Jurkat, Clone E6-1 (cell line): ENCODE measurements at places on chromosomes 3 and 15.

GRCh38 chr3:25259871-25260270 lies 168.2 kb upstream of the RARB start:
- no peak for DNase-seq

DNA sequence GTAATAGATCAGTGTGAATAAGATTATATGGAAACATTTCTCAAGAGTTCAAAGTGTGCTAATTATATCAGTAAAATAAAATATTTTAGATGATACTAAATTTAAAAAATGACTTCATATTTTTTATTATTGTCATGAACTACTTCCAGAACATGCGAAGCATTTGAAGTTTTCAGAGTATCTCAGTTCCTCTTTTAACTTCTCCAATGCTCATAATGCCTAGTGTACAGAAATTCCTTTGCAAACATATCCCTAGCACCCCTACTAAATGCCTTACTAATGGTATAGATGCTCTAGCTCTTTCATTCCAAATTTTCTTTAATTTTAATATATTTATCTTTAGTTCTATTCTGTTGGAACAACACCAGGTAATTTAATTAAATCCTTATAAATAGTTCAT lies 580.4 kb downstream of the CADM2 start:
- DNase-seq: no peak

- DNase-seq: no peak
These were observed 20.2 kb upstream of the SCN5A start for GRCh38 chr3:38669668-38670067.

DNA sequence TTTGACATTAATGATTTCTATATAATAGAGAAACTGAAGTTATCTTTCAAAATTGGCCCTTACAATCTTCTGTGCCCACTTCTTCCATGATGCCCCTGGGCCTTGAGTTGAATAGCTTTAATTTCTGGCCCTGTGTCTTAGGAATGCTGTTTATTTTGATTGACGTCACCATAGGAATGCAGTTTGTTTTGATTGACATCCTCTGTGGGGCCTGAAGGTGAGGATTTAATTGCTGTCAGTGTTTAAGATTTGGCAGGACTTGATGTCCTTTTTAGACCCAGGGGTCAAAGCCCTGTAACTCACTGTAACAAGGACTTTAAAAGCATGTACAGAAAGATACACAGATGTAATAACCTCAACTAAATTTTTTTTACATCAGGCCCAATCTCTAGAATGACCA lies 83.3 kb downstream of the GLDN start:
- DNase-seq: no peak

GRCh38 chr3:4501437-4501836 lies 8.3 kb downstream of the ITPR1 start:
- no peak for DNase-seq
